ENCODE measurements at places on chromosomes 3 and 15. TPM values are rescaled to one million over a fixed set of nuclear protein-coding genes. Genes with fewer than 3 reads are reported as not detected.

DNA sequence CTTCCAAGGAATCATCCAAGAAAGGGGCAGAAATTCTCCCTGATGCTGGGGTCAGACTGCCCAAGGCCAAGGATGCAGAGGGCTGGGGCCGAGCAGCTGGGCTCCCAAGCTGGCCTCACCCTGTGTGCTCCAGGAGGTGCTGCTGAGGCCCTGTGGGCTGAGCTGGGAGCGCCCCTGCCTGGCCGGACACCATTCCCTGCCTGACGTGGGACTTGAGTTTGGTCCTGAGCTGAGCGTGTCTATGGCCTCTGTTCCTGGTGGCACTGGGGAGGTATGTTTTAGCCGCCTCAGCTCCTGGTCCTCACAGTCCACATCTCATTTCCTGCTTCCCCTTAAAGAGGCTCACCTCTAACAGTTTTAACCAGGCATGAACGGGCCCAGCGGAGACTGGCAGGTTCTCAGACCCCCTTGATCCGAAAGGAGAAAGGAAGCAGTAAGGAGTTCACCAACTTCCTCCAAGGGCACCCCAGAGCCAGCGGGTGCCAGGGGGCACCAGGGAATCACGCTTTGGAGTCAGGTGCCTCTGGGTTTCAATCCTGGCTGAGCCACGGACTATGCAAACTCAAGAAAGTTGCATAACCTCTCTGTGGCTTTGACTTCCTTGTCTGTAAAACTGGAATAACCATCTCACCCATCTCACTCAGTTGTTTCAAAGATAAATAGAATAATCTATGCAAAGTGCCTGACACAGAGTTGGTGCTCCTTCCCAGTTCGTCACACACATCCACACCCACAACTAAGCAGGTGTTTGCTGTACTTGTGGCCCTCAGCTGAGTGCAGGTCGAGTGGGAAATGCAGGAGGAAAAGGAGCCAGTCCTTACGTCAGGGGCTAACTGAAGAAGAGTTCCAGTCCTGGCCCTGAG, 48.6 kb downstream of the SLC12A8 start:
- no peak for DNase-seq

DNA sequence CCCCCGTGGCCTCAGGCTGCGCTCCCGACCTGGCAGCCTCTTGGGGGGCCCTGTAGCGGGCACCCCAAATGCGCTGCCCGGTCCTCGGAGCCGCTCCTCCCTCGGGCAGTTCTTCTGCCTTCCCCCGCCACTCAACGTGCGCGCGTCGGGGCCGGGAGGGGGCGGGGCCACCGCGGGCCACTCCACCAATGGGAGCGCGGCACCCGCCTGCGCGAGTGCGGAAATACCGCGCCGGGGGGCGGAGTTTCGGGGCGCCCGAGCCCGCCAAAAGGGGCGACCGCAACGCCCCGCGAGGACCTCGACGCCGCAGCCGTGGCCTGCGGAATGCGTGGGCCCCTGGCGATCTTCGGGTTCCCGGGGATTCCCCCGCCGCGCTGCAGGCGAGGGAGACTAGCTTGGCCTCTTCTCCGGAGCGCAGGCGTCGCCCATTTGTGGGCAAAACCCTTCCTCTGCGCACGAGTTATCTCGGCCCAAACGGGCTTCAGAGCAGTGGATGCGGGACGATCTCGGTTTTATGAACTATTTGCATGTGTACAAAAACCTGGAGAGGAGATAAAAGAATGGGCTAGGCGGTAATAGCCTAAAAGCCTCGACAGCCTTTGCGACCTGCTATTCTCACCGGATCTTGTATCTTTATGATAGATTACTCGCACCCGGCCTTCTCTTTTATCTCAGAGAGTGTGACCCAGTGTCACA, at the start of gene TASOR:
Gene TASOR (minus strand): TSS at position 144 of the 696 bp plus-strand sequence. CDS start 259 bp downstream, outside the sequence.
- DNase-seq = peak; percentile 91

Gene GABRR3
- total RNA-seq = not detected

Gene SACM1L
- 38.7 TPM for total RNA-seq

Gene INKA1
- 0.95 TPM for total RNA-seq

DNA sequence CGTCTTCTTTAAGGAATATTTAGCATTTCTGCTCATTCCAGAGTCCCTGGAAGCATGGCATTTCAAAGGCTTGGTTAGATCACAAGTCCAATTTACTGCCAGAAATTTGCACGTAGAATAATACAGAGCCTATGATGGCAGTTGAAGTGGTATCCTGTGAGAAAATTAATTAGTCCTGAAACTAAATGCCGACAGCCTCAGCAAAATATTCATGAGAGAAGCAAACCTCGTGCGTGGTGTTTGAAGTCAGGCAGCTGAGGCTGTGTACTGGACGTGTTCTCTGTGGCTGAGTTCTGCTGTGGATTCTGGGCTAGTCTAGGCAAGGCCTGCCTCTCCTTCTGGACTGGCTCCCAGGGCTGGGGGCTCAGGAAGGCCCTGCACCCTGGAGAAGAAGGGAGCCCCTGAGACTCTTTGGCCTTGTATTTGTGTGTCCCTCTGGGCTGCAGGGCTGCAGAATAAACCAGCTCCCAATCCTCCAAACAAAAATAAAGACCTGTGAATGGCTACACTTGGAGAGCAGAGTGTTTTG, 106.6 kb downstream of the APBA2 start:
- no peak for DNase-seq

DNA sequence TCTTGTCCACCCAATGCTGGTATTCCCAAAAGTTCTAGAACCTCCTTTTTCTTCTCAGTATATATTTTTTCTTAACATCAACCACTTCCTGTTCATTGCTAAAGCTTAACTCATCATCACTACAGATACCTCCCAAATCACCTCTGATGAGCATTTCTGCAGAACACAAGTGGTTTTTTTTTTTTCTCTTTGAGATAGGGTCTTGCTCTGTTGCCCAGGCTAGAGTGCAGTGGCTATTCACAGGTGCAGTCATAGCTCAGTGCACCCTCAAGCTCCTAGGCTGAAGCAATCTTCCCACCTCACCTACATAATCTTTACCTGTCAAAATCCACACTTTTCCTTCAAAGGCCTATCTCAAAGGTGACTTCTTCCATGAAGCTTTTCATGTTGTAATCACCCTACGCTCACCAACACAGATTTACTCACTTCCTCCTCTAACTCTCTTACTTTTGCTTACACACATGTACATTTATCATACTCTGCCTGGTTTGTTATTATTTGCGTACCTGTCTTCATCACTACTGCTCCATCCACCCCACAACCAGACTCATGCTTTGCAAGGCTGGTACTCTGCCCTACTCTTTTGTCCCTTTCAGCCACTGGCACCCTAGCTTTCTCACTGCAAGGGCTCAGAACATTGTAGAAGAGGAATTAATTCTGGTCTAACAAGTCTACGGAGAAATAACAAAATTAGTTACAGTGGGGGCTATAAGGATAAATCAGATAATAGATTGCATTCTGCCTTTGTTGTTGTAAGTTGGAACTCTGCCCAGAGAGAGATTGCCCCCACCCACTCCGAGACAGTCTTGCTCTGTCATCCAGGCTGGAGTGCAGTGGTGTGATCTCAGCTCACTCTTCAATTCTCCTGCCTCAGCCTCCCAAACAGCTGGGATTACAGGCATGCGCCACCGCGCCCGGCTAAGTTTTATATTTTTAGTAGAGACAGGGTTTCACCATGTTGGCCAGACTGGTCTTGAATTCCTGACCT, 27.5 kb downstream of the HERC1 start:
- no peak for DNase-seq

DNA sequence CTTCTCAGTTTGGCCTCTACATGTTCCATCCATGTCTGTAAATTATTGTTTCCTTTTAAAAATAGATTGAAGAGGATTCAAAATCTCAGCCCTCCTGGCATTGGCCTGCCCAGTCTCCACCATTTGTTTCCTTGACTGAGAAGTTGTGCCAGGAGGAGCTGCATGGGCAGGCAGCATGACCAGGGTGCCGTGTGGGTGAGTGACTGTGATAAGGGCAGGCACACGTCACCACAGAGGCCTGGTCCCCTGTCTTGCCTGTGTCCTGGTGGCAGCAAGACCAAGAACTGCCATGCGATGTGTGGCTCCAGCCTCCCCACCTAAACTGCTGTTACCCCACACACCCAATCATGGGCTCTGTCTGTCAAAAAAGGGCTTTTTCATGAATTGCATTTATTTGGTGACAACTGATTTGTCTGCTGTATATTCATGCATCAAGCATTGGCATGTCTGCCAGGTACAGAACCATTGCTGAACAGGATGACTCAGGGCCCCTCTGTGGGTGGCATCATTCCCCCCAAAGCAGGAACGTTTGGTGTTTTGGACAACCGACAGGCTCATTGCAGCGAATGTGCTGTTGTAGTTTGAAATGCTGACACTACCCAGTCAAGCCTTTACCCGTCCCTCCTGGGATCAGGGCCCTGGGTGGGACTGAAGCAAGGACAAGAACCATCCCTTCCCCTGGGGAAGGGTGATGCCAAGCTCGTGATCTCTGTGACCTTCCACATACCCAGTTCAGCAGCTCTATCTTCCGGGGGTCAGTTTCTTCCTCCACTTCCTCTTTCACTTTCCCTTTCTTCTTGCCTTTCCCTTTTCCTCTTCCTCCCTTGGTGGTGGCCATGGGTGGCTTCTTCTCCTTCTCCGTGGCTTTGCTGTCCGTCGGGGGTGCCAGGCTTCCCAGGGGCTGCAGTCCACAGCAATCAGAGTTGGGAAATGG, 51.6 kb downstream of the TRPM1 start:
- DNase-seq = no peak

Gene CXCR6
- not detected for total RNA-seq

DNA sequence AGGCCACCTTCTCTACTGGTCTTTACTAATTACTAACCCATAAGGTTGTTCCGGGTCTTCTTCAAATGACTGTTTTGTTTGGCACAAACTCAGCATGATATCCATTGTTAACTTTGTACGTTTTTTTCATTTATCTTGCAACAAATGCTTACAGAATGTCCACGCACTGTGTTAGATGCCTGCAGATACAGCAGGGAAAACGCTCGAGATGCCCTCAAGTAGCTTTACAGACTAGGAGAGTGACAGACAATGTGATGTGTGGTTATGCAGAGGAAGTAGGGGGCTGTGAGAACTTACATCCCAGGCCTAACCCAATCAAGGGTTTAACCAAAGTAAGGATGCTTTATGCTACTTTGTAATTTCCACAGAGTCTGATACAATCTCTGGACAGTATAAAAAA, 949 bp upstream of the RFC4 start:
- no peak for DNase-seq

Gene RBPMS2
- 22.1 TPM for total RNA-seq

DNA sequence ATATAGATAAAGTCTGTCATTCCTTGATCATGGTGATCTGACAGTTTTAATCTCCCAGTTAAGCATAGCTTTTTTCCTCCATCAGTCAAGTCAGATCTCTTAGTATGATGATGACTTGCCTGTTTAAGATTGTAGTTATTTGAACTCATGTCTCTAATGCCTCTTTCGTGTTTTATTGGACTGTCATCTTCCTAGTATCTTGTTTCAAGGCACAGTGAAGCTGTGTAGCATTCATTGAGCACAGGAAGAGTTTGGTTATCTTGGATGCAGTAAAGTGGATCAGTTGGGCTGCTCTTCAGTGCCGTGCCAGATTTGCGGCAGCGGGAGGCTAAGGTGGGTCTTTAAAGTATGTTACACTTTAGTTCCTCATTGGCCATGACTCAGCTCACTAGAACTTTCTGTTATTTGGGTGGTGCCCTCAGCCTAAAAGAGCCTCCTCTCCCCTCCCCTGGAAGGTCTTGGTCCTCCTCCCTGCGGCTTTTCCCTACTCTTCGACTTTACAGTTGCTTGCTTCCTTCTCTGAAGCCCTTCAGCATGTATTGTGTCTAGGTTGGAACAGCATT, 45.7 kb upstream of the SKOR1 start:
- DNase-seq = no peak

DNA sequence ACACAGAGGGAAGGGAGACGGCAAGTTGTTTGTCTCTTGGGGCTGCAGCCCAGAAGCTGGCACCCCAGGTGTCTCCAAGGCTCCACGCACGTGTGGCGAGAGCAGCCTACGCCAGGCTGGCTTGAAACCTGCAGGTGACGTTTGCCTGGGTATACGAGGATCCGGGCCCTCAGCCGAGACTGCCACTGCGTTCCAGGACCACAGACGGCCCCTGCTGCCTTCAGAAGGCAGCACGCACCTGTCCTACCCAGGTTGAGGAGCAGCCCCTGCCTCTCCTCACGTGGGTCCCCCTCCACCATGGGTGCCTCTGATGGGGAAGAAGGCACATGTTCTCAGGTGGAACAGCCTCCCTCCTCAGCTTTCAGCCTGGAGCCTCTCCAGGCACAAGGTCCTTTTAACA, 75.3 kb upstream of the PRR20G start:
- no peak for DNase-seq

Gene RCCD1
- 6.6 TPM for total RNA-seq

Gene RPL35A
- 1,090 TPM for total RNA-seq

- no peak for DNase-seq
Measured at GRCh38 chr3:154729741-154730140, 299.8 kb upstream of the GPR149 start.

Data from sigmoid colon (tissue), 7 donors.